ENCODE measurements at places on chromosomes 16 and 17.

GRCh38 chr16:72785171-72785570, 262.8 kb downstream of the ZFHX3 start:
- no peak for DNase-seq

- DNase-seq, result no peak
These were observed 1387.9 kb downstream of the CDH8 start for GRCh38 chr16:60648290-60648689.

- peak; percentile 13 for DNase-seq
These were observed at the start of gene LAT for GRCh38 chr16:28984619-28985135. TSS of gene LAT (plus strand) at chr16:28985052. CDS start at chr16:28985418, 366 bp downstream.

DNA sequence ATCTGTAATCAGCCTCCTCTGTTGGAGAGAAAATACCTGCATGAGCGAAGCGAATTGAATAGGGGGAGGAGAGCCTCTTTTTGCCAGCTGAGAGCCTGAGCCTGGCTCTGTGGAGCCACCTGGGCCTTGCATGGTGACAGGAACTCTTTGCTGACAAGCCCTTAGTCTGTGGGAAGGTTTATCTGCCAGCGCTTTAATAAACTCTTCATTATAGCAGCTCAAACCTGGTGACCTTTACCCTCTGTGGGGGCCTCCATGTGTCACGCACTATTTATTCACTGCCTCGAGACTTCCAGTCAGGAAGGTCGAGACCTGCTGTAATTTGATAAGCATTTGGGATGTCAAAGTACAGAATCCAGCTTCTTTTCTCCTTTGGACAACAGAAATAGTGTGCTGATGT, 282.6 kb downstream of the CBLN1 start:
- DNase-seq, result no peak

- DNase-seq, result no peak
These were observed 277.1 kb downstream of the KCNJ2 start for GRCh38 chr17:70446446-70446845.

- no peak for DNase-seq
These were observed 4.3 kb downstream of the MYH8 start for GRCh38 chr17:10417431-10417830.

- peak; percentile 69 for DNase-seq
These were observed 13.0 kb upstream of the SPNS3 start for GRCh38 chr17:4420692-4421131.

Data from NCI-H1105 (cell line).